Ecto neural progenitor cell (in vitro differentiated cells): ENCODE measurements at places on chromosomes 7 and 10.

GRCh38 chr10:124306922-124307371, 111.8 kb downstream of the OAT start:
- no peak for DNase-seq

GRCh38 chr10:3036155-3037021, 31.0 kb upstream of the PFKP start:
- no peak for DNase-seq

- DNase-seq, result no peak
Observed at GRCh38 chr10:31011017-31011664, 20.5 kb downstream of the ZNF438 start.

GRCh38 chr7:157543276-157543675, 206.5 kb downstream of the DNAJB6 start:
- no peak for DNase-seq

GRCh38 chr7:28711114-28711513, 247.0 kb downstream of the TRIL start:
- no peak for DNase-seq
